ENCODE measurements at places on chromosomes 5 and 9.

DNA sequence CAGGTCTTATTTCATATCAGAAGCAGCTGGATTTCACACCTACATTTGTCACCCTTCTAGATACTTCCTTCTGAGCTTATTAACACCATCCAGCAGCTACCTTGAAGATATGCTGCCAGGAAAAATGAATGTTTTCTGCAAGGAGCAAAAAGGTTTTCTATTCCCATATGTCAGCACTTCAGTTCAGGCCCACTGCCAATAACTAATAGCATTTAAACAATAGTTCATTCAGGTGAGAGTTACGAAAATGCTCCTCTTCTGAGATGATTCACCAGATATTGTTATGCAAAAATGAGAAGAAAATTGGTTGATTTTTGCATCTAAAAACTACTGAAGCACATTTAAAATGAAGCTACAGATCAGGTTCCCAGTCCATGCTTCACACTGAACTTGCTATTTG lies 56.4 kb upstream of the ISL1 start:
- DNase-seq: no peak

GRCh38 chr9:84670138-84671041 lies 861 bp downstream of the NTRK2 start:
- DNase-seq: no peak

- peak; percentile 36 for DNase-seq
These were observed 8.6 kb downstream of the HAPLN1 start for GRCh38 chr5:83711982-83712601.

DNA sequence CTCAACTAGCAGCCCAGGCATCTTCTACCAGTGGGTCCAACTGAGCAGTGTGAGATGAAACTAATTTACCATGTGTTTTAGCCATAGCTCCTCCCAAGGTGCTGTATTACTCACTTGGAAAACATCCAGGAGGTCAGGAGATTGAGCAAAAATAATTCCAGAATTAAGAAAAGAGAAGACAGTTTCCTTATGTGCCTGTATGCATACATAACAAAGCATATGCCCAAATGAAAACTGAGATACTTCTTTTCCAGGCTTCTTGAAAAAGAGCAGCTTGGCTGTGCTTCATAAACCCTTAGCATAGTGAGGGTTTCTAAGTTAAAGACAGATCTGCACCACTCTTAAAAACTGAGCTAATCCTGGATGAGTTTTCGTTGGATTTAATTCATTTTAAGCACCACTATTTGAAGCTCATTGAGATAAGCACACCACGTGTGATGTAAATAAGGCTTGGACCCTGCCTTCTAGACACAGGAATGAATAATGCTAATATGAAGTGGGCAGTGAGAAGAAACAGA lies 119.4 kb downstream of the ADAMTS12 start:
- DNase-seq: peak; percentile 75

DNA sequence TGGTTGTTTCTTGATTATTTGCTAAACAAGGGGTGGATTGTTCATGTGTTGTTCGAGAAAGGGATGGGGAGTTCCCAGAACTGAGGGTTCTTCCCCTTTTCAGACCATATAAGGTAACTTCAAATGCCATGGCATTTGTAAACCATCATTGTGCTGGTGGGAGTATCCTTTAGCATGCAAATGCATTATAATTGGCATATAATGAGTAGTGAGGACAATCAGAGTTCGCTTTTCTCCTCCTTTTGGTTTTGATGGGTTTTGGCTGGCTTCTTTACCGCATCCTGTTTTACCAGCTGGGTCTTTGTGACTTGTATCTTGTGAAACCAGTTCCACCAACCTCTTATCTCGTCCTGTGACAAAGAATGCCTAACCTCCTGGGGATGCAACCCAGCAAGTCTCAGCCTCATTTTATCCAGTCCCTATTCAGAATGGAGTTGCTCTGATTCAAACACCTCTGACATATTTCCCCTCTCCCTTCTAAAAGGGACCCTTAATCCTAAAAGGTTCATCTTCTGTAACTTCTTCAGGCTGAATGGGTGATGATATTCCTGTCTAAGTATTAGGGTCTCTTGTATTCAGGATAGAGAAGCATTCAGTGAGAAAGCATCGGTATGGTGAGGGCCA lies 8.7 kb upstream of the FBN2 start:
- DNase-seq: no peak

Measured in AG10803 (cell line).